Esophagus mucosa (tissue), 1 donor: ENCODE measurements at places on chromosomes 7 and 10. TPM values are rescaled to one million over a fixed set of nuclear protein-coding genes. Genes with fewer than 3 reads are reported as not detected.

Gene FLNC
- total RNA-seq = 2.0 TPM

Gene PLXNA4
- total RNA-seq = 1.1 TPM

Gene WDFY4
- 1.6 TPM for total RNA-seq

Gene SLC18A3
- not detected for total RNA-seq

Gene CPA2
- not detected for total RNA-seq

Gene PRF1
- 0.28 TPM for total RNA-seq

Gene HECW1
- total RNA-seq = 0.40 TPM

Gene PNLIP
- total RNA-seq = not detected

Gene GOLGA7B
- 1.4 TPM for total RNA-seq
